ENCODE measurements at places on chromosomes 7 and 10. TPM values are rescaled to one million over a fixed set of nuclear protein-coding genes. Genes with fewer than 3 reads are reported as not detected.

GRCh38 chr7:109476409-109476808 lies 906.7 kb downstream of the DNAJB9 start:
- no peaks in the 10 kb centered on the region for H3K4me1 ChIP-seq
- no peak overlapping the region for H3K4me3 ChIP-seq
- no peak for DNase-seq
- no peaks in the 10 kb centered on the region for H3K27me3 ChIP-seq
- no peaks in the 10 kb centered on the region for H3K36me3 ChIP-seq

GRCh38 chr7:1678081-1678543 lies 8.0 kb downstream of the ELFN1 start:
- no peak overlapping the region for H3K4me3 ChIP-seq
- H3K36me3 ChIP-seq, result peaks cover 1% of the 10 kb centered on the region
- no peak overlapping the region for H3K27ac ChIP-seq
- peaks cover 21% of the 10 kb centered on the region for H3K27me3 ChIP-seq

DNA sequence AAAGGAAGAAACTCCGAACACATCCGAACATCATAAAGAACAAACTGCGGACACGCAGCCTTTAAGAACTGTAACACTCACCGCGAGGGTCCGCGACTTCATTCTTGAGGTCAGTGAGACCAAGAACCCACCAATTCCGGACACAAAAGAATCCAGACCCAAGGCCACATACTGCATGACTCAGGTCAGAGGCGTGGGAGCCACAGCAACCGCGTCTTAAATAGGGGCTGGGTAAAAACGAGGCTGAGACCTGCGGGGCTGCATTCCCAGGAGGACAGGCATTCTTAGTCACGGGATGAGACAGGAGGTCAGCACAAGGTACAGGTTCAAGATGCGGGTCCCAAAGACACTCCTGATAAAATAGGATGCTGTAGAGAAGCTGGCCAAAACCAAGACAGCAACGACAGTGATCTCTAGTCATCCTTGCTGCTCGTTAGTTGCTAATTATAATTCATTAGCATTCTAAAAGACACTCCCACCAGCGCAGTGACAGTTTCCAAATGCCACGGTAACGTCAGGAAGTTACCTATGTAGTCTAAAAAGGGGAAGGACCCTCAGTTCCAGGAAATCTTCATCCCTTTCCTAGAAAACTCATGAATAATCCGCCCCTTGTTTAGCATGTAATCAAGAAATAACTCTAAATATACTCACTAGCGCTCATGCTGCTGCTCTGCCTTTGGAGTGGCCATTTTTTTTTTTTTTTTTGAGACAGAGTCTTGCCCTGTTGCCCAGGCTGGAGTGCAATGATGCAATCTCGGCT lies 19.3 kb downstream of the AP5Z1 start:
- peaks cover 19% of the 10 kb centered on the region for H3K36me3 ChIP-seq
- no peak overlapping the region for H3K27ac ChIP-seq
- no peaks in the 10 kb centered on the region for H3K27me3 ChIP-seq
- H3K4me3 ChIP-seq, result no peak overlapping the region
- DNase-seq, result no peak
- peaks cover 4% of the 10 kb centered on the region for H3K4me1 ChIP-seq

DNA sequence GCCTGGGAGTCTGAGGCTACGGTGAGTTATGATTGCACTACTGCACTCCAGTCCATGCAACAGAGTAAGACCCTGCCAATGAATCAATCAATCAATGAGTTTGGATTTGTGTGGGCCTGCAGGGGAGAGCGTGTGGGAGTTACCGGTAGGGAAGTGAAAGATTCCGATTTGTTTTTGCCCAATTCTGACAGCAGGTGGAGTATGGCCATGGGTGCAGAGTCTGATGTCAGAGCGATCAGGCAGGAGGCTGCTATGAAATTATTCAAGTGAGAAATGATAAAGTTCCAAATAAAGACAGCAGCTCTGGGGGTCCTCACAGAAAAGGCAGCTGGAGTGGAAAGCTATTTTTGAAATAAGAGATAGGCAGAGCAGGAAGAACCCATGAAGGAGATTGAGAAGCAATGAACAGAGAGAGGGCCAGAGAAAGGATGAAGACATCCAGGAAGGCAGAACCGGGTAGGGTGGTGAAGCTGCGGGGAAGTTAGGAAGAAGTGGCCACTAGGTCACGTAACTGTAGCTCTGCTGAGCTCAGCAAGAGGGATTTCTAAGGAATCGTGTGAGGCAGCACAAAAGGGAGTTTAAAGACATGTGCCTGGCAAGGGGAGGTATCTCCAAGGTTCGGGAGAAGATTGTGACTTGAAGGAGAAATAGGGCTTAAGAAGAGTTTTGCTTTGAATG lies 93.7 kb upstream of the NMT2 start:
- no peaks in the 10 kb centered on the region for H3K4me1 ChIP-seq
- H3K36me3 ChIP-seq, result no peaks in the 10 kb centered on the region

GRCh38 chr7:137611606-137612005 lies 235.2 kb downstream of the DGKI start:
- no peaks in the 10 kb centered on the region for H3K36me3 ChIP-seq
- DNase-seq, result no peak
- no peaks in the 10 kb centered on the region for H3K4me1 ChIP-seq
- H3K27me3 ChIP-seq, result peaks cover 2% of the 10 kb centered on the region
- H3K4me3 ChIP-seq, result no peak overlapping the region

GRCh38 chr10:124668517-124669051 lies 75.6 kb downstream of the FAM53B start:
- DNase-seq, result no peak
- H3K4me1 ChIP-seq, result peaks cover 54% of the 10 kb centered on the region
- H3K36me3 ChIP-seq, result peaks cover 72% of the 10 kb centered on the region
- H3K27ac ChIP-seq, result peak overlapping the region; percentile 68
- no peak overlapping the region for H3K4me3 ChIP-seq

- H3K4me3 ChIP-seq, result no peak overlapping the region
- H3K27ac ChIP-seq, result no peak overlapping the region
- H3K27me3 ChIP-seq, result peaks cover 8% of the 10 kb centered on the region
- DNase-seq, result no peak
Observed at GRCh38 chr7:154844955-154845354, 158.0 kb downstream of the PAXIP1 start.

DNA sequence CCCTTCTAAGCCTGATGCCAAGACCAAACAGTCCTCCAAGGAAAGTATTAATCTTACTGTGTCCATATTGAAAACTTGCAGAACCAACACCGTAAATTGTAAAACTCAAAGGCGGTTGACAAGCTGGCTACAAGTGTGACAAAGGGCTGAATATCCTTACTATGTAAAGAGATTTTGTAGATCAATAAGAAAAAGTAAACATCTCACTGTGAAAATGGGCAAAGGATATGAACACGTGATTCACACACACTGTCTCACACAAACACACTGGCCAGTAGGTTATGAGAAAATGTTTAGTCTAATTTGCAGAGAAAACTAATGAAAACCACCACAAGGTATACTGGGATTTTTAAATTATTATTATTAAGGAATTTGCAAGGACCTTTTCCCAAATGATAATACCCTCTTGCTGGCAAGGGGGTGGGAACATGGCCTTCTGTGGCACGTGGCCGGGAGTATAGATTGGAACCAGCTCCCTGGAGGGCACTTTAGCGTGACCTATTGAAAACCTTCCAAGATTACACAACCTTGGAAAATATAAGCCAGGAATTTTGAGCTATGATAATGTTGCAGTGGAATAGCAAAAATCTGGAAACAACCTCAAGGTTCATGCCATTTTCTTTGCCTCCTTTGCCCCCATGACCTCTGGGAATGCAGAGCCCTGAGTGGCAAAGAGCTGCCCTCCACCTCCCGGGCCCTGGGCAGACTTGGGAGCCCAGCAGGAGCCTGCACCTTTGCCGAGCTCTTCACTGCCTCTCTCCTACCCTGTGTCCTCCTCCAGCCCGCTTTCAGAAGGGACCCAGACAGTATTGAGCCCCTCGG lies 26.2 kb upstream of the SLC29A3 start:
- H3K27me3 ChIP-seq, result peaks cover 9% of the 10 kb centered on the region
- H3K36me3 ChIP-seq, result no peaks in the 10 kb centered on the region
- no peak for DNase-seq
- H3K27ac ChIP-seq, result no peak overlapping the region
- H3K4me3 ChIP-seq, result no peak overlapping the region

The BTBD16 gene
- total RNA-seq, result not detected
